Thymus (tissue), 14 donors: ENCODE measurements at places on chromosomes 7 and 10.

DNA sequence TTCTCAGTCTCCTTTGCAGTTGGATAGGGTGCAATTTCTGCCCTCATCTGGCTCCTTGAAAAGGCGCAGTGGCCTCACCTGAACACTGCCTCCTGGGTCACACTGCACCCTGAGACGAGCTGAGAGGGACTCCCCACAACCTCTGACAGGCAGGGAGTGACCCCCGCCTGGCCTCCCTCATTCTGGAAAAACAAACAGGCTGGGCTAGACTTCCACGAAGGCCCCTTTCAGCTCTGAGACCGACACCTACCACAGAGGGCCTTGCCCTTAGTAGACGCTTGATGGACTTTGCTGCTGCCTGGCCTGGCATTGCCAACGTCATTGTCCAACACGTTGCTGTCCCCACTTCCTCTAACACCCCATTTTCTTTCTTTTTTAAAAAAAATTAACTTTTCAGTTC is 8.6 kb downstream of the FAM241B start:
- no peak for DNase-seq

DNA sequence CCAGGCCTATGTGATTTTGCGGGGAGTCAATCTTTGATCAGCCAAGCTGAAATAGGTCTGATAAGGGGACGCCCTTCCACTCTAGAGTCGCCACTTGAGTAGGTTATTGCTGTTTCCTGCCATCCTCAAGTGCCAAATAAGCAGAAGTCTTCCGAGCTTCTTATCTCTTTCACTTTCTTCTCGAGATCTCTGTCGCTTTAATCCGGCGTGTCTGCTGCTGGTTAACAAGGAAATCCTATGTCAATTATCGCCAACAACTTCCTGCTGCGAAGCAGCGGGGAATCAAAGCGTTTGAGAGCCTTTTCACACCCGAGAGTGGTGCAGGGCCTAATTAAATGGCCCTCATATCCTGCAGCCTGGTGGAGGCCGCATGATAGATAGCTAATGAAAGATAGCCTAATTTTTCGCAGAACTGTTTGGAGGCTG is 215.9 kb downstream of the RAB11FIP2 start:
- DNase-seq, result peak; percentile 6

DNA sequence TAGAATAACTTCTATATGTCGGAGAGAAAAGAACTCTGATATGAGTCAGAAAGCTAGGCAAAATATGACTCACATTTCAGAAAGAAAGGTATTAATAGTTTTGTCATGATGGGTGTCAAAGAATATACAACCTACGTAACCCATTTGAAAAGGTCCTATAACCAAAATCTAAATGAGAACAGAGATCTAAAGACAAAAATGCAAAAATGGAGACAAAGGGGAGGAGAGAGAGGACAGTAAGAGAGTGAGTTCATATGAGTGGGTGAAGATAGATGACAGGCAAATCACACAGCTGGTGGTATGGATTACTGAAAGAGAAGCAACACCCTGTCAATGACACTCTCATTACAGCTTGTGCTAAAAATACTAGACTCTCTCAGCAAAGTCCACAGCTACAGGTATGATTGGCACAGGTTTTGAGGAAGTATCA is 25.6 kb downstream of the ANKMY2 start:
- DNase-seq, result no peak

GRCh38 chr10:78602201-78602932 is 466.4 kb upstream of the ZMIZ1 start:
- DNase-seq, result no peak

DNA sequence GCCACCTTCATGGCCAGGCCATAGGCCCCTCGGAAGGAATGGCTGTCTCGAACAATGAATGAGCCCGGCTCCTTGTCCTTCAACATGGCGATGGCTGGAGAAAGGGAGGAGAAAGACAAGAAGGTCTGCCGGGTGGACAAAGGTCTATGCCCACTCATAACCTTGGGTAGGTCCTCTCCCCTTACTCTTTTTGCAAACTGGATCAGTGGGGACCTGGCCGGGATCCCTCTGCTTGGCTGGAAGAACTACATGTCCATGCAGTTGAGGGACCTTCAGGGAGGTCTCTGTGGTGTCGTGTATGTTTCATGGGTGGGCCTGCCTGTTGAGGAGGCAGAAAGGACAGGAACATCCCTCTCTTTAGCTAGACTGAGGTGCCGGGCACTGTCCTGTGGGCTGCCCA is 284.8 kb downstream of the TNS3 start:
- DNase-seq, result no peak

- DNase-seq, result peak; percentile 66
These were observed 792 bp downstream of the ZNF746 start for GRCh38 chr7:149496642-149497391.

- no peak for DNase-seq
These were observed 12.0 kb downstream of the KPNA7 start for GRCh38 chr7:99195867-99196266.

DNA sequence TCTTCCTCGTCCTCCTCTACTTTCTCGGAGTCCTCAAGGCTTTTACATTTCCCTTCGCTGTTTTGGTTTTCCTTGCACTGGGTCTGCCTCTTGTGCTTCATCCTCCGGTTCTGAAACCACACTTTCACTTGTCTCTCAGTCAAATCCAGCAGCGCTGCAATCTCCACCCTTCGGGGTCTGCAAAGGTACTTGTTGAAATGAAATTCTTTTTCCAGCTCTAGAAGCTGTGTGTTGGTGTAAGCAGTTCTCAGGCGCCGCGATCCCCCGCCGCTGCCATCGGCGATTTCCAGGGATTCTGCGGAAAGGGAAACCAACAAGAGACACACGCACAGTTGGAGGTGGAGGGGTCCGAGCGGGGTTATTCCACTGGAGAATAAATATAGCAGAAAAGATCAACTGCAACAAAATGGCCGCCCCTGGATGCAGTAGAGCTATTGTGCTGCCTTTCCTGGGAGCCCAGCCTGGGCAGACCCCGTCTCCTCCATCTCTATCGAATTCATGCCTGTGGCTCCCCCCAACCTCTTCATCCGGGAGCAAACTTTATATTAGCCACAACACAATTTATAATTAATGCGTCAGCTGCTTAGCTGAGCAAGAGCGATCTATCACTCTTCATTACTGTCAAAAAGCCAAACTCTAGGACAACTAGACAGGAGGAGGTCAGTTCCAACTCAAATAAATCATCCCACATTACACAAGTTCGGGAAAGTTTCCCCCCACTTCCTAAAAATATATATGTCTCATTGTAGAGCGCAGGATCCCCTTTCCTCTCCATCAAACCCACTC is 1.1 kb downstream of the HOXA2 start:
- no peak for DNase-seq

- DNase-seq, result no peak
These were observed 62.7 kb downstream of the MAD1L1 start for GRCh38 chr7:2169923-2170575.

DNA sequence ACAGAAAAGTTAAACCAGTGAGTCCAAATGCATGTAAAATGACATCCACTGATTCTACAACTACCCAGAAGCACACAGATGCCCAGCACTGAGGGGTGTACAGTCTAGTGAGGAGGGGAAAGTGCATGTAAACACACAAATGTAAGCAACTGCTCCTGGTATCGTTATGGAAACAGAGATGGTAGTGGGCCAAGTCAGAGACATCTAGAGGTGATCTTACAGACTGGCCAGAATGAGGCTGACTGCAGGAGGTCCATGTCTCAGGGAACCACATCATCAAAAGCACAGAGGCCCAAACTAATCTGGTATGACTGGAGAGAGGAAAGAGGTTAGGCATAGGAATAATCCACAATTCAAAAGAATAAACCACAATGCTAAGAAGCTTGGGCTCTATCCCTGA is 176.5 kb downstream of the SRPK2 start:
- no peak for DNase-seq

DNA sequence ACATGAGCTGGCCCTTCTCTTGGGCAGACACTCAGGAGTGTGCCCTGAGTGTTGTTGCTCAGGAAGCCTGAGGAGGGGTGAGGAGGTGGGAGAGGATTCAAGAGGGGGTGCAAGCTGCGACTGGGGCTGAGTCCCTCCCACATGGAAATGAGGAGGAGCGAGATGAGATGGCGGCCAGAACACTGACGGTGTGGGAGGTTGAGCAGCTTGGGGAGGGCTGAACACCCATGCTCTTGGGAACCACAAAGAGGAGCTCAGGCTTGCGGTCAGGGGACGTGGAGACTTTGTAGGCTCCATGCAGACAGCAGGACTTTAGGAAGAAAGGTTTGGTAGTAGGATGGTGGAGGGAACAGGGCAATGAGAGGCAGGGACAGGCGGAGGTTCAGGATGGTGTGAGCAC is 163.2 kb upstream of the SHH start:
- DNase-seq, result no peak

GRCh38 chr10:70927189-70927943 is 39.0 kb upstream of the PCBD1 start:
- no peak for DNase-seq

DNA sequence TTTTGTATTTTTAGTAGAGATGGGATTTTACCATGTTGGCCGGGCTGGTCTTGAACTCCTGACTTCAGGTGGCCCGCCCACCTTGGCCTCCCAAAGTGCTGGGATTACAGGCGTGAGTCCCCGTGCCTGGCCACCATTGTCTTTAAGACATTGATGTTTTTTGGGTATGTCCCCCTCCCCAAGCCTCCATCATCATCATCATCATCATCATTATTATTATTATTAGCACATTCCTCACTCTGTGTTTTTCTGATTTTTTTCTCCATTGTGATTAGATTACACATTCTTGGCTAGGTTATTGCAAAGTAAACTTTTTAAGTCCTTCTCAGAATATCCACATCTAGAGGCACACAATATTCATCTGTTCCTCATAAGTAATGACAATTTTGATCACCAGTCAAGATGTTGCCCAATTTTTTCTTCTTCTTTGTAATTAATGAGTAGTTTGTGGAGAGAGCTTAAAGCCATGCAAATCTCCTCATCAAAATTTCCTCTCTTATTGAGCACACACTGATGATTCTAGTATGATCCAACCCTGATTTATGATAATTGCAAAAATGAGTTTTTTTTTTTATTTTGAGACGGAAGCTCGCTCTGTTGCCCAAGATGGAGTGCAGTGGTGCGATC is 47.5 kb downstream of the EPC1 start:
- no peak for DNase-seq

GRCh38 chr7:69670701-69671100 is 72.4 kb downstream of the AUTS2 start:
- DNase-seq, result no peak

GRCh38 chr7:45650404-45651394 is 76.5 kb downstream of the ADCY1 start:
- DNase-seq, result no peak

DNA sequence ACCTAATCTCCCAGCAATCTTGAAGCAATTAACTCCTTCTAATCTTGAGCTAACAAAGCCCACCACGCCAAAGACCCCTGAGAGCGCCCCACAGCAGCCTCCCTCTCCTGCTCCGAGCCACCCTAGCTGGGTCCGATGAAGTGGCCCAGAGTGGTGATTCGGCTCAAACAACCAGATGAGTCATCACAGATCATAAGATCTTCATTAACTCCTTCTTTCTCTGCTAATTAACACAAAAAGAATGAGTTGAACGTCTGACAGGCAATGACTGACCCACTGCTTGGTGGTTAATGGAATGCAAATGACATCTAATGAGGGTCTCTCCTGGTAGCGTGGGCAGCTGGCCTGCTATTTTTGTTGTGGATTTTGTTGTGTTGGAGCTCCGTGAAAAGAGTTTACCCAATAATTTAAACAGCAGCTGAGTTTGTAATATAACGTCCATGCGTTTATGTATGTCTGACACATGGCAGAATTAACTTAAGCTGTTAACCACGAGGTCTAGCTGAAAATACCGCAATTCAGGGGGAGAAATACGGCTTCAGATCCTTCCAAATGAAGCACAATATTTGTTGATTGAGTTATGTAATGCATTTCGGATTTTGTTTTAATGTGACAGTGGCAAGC is 161.4 kb downstream of the RAB11FIP2 start:
- no peak for DNase-seq

DNA sequence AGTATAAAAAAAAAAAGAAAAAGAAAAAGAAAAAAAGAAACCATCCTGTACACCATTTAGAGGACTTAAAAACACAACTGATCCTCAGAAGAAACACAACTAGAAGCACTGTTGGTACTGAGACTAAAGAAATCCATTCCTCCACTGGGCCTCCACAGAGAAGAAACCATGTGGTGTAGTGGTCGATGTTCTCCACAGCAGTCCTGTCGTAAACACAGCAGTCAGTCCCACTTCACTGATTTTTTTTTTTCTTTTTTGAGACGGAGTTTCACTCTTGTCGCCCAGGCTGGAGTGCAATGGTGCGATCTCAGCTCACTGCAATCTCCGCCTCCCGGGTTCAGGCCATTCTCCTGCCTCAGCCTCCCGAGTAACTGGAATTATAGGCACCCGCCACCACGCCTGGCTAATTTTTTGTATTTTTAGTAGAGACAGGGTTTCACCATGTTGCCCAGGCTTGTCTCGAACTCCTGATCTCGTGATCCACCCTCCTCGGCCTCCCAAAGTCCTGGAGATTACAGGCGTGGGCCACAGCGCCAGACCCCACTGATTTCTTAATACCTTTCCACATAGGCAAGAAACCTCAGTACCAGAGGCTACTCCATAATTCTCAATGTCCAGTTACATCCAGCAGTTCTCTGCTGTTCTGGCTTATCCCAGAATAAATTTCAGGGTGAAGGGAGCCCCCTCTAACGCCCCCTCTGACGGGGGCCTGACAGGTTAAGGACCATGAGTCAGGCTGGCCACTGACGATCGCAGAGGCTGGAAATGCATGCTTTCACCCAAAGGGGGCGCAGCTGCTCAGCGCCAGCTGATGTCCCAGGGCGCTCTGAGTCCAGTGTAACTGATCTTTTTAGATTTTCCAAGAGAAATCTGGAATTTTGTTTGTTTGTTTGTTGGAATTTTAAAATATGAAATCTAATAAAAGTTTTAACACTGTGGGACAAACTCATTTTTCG is 24.8 kb upstream of the FFAR4 start:
- no peak for DNase-seq

GRCh38 chr10:29802171-29802570 is 167.4 kb upstream of the SVIL start:
- no peak for DNase-seq

- no peak for DNase-seq
These were observed 33.6 kb downstream of the GSAP start for GRCh38 chr7:77382532-77382931.

DNA sequence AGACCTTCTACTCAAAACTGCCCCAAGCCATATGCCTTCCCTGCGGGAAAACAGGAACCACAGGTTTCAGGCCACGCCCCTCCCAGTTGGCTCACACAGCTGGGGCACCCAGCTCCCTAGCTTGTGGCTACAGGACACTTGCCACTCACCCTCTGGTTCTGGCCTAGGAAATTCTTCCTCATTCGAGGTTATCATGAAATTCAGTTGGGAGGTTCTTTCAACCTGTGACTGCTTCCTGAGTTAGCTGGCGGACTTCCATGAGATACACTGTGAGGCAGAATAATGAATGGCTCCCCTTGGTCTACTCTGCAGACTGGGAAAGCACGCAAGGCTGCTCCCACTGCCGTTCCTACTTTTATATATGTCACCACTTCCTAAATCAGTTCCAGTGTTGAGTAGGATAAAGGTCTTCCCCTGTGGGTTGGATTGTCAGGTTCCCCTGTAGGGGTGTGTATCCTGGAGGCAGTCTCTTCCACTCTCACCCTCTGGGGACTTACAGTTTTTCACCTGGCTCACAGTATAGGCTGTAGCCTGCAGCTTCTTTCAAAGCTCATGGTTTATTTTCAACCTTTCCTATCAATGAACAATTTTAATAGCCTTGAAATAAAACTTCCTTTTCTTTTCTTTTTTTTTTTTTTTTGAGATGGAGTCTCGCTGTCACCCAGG is 37.0 kb downstream of the GPR22 start:
- DNase-seq, result no peak
